ENCODE measurements at places on chromosomes 4 and X. TPM values are rescaled to one million over a fixed set of nuclear protein-coding genes. Genes with fewer than 3 reads are reported as not detected.

Gene MTMR8
- 9.2 TPM for total RNA-seq

Gene GAB3
- 4.3 TPM for total RNA-seq

Gene NOX1
- 0.33 TPM for total RNA-seq

Gene CSAG2
- not detected for total RNA-seq

Gene NAP1L2
- 16.2 TPM for total RNA-seq

Gene TASL
- 1.8 TPM for total RNA-seq

Gene RNF128
- total RNA-seq, result 0.38 TPM

Gene MAGEA2B
- not detected for total RNA-seq

Gene NDP
- total RNA-seq, result 13.5 TPM

Gene GPM6B
- total RNA-seq, result 321 TPM

Gene COL4A5
- 92.6 TPM for total RNA-seq

Gene FGF2
- total RNA-seq, result 26.3 TPM

Gene NALF2
- total RNA-seq, result 1.5 TPM

Gene GABRE
- 89.1 TPM for total RNA-seq

Gene ETDB
- total RNA-seq, result not detected

Gene CPZ
- 59.4 TPM for total RNA-seq

Gene SRPX
- total RNA-seq, result 50.5 TPM

Gene CCDC158
- 4.5 TPM for total RNA-seq
